ENCODE measurements at places on chromosomes 12 and 14. TPM values are rescaled to one million over a fixed set of nuclear protein-coding genes. Genes with fewer than 3 reads are reported as not detected.

The CCDC175 gene
- polyA plus RNA-seq: not detected

The KRT6C gene
- not detected for polyA plus RNA-seq

The OR4E2 gene
- not detected for polyA plus RNA-seq

The EIF2S3B gene
- polyA plus RNA-seq: not detected

The HNF1A gene
- polyA plus RNA-seq: 32.4 TPM

The OR6S1 gene
- not detected for polyA plus RNA-seq
